ENCODE measurements at places on chromosomes 6 and 20. TPM values are rescaled to one million over a fixed set of nuclear protein-coding genes. Genes with fewer than 3 reads are reported as not detected.

DNA sequence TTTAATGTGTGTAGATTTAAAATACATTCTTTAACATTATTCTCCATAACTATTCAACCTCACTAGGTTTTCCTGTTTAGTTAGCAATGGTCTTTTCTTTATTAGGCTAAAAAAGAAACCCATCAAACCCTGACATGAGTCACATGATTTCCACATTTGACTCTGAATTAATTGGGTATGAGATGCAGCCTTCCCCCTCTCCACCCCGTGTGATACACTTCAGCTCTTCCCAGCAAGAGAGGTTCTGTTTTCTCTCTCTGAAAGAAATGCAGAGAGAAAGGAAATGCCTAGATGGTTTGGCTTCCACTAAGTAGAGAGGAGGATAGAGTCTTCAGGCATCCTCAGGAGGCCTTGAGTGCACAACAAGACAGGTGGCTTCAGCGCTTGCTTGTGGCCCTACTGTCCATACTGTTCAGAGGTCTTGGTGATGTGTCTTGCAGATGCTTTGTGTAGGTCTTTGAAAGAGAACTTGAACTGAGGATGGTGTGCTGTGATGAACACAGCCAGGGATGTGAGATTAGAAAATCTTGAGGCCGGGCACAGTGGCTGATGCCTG lies 17.3 kb downstream of the FARS2 start:
- H3K36me3 ChIP-seq, result no peaks in the 10 kb centered on the region
- H3K27me3 ChIP-seq, result no peaks in the 10 kb centered on the region

GRCh38 chr6:50826037-50826761 lies 7.5 kb downstream of the TFAP2B start:
- H3K36me3 ChIP-seq, result no peaks in the 10 kb centered on the region
- H3K27ac ChIP-seq, result no peak overlapping the region
- peaks cover 22% of the 10 kb centered on the region for H3K27me3 ChIP-seq
- no peak overlapping the region for H3K4me3 ChIP-seq

GRCh38 chr6:126657561-126658175 lies 317.8 kb downstream of the CENPW start:
- no peaks in the 10 kb centered on the region for H3K27me3 ChIP-seq
- no peak overlapping the region for H3K27ac ChIP-seq

DNA sequence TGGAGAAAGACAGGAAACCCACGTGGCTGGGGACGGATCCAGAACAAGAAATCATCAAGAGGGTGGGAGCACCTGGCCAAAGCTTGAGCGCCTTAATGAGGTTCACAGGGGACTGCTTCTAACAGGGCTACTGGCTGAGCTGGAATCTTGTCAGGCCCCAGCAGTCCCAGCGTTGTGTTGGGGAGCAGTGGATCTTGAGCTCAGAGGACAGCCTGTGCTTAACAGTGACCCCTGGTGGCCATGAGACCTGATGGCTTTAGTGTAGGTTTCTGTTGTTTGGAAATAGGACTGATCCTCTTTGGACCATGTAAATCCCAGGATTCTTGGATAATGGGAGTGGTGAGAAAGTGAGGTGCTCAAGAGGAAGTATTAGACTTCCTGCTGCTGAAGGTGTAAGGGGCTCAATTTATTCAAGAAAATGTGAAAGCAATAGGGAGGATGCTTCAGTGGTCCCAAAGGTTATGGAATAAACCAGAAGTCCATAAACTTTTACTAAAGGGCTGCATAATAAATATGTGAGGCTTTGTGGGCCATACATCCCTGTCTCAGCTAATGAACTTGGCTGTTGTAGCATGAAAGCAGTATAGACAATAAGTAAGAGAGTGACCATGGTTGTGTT lies 216.2 kb downstream of the NFATC2 start:
- peak; percentile 45 for DNase-seq
- no peaks in the 10 kb centered on the region for H3K27me3 ChIP-seq
- H3K4me3 ChIP-seq, result no peak overlapping the region
- peaks cover 3% of the 10 kb centered on the region for H3K4me1 ChIP-seq

DNA sequence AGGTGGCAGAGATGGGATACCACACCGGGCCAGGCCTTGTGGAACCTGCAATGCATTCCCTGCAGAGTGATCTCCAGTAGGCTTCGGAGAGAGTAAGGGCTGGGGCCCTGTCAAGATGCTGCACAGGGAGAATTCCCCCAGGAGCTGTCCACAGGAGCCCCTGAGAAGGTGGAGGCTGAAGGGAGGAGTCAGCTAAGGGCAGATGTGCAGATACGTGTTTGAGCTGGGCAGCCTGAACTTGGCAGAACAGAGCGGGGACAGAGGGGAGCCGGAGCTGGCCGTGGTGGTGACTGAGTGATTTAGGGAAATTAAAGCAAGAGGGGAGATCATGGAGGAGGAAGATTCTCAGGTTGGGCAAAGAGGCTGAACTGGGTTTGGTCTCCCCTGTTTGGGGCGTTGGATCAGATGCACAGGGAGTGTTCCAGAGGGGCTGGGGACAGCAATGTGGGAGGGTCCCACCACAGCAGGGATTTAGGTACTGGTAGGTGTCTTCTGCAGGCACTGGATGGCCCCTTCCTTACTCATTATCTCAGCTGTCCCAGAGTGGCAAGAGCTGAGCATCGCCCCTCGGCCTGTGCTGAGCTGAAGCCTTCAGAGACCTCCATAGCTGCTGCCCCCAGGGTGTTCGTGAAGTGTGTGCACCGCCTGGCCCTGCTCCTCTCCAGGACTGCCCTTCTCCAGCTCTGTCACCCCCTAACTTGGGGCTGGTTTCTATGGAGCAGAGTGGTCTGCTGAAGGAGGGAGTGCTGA lies 3.8 kb upstream of the NCR2 start:
- H3K27me3 ChIP-seq, result no peaks in the 10 kb centered on the region
- H3K4me1 ChIP-seq, result no peaks in the 10 kb centered on the region
- no peak for DNase-seq
- H3K4me3 ChIP-seq, result no peak overlapping the region
- no peak overlapping the region for H3K27ac ChIP-seq

GRCh38 chr20:60269573-60270162 lies 311.4 kb downstream of the CDH26 start:
- H3K36me3 ChIP-seq, result no peaks in the 10 kb centered on the region
- no peaks in the 10 kb centered on the region for H3K4me1 ChIP-seq
- DNase-seq, result no peak

GRCh38 chr6:83511901-83512681 lies at the start of gene PRSS35:
TSS of gene PRSS35 (plus strand) at chr6:83512534. CDS start at chr6:83523442, 10,908 bp downstream.
- no peak within 1 kb of the TSS for H3K27ac ChIP-seq
- H3K27me3 ChIP-seq, result no peaks in the 10 kb centered on the region
- peak; percentile 60 for DNase-seq
- H3K4me1 ChIP-seq, result no peaks in the 10 kb centered on the region
- peak within 1 kb of the TSS; percentile 40 for H3K4me3 ChIP-seq
- H3K36me3 ChIP-seq, result no peaks in the 10 kb centered on the region

GRCh38 chr6:168956884-168957730 lies 296.5 kb downstream of the THBS2 start:
- H3K27me3 ChIP-seq, result no peaks in the 10 kb centered on the region
- no peak overlapping the region for H3K4me3 ChIP-seq
- peak; percentile 78 for DNase-seq
- H3K36me3 ChIP-seq, result no peaks in the 10 kb centered on the region
- no peak overlapping the region for H3K27ac ChIP-seq
- no peaks in the 10 kb centered on the region for H3K4me1 ChIP-seq

GRCh38 chr20:9966966-9967365 lies 67.8 kb upstream of the ANKEF1 start:
- no peaks in the 10 kb centered on the region for H3K4me1 ChIP-seq
- no peak for DNase-seq
- H3K27me3 ChIP-seq, result peaks cover 7% of the 10 kb centered on the region
- no peak overlapping the region for H3K27ac ChIP-seq

ABCF1 gene
- 35.5 TPM for total RNA-seq

SIRPA gene
- 25.1 TPM for total RNA-seq

NKX2-4 gene
- not detected for total RNA-seq

TRDN gene
- not detected for total RNA-seq

RWDD1 gene
- total RNA-seq, result 22.8 TPM
